ENCODE measurements at places on chromosomes 3 and 15.

- DNase-seq: no peak
Measured at GRCh38 chr3:133758964-133759739, 13.0 kb downstream of the TF start.

GRCh38 chr15:32904448-32904847 lies 186.6 kb downstream of the GREM1 start:
- DNase-seq: no peak

DNA sequence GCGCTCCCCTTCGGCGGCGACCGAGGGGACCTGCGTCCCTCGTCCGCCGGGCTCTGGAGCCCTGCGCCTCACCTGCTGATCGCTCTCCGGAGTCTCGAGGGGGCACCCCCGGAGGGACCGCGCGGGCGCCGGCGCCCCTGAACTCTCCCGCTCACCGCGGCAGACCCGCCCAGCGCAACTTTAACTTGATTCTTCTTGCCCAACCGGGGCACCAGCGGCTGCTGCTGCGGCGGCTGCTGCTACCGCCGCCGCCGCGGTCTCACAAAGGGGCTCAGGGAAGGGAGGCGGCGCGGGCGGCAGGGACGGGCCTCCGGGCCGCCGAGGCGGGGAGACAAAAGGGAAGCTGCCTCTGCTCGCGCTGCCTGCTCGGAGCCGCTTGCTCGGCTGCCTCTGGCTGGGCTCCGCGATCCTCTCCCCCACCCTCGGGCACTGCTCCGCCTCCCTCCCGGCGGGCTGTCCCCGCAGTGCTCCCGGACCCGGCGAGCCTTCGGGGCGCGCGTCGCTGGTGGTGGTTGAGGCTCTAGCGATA lies at the start of gene PPM1L:
Gene PPM1L (plus strand): TSS at position 456 of the 529 bp plus-strand sequence.
- peak; percentile 27 for DNase-seq

GRCh38 chr15:100311154-100311625 lies 30.6 kb downstream of the ADAMTS17 start:
- no peak for DNase-seq

- no peak for DNase-seq
Measured at GRCh38 chr3:53744351-53744750, 101.9 kb downstream of the CHDH start.

- DNase-seq: no peak
Measured at GRCh38 chr3:14876921-14877333, 58.2 kb downstream of the FGD5 start.

DNA sequence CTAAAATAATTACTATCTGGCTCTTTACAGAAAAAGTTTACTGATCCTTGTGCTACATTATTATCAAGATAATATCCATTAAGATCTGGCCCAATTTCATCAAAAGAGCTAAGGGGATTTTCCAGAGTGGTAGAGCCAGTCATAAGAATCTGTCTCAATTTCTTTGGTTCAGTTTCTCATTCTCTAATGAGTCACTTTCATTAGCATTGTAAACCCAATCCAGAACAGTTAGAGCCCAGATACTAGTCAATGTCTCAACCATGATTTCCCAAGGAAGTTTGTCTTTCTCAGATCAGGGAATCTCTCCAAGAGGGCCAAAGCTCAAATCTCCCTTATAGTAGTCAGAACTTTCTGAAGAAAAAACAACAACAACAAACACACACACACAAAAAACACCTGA lies 131.1 kb upstream of the PPP2R3A start:
- DNase-seq: no peak

DNA sequence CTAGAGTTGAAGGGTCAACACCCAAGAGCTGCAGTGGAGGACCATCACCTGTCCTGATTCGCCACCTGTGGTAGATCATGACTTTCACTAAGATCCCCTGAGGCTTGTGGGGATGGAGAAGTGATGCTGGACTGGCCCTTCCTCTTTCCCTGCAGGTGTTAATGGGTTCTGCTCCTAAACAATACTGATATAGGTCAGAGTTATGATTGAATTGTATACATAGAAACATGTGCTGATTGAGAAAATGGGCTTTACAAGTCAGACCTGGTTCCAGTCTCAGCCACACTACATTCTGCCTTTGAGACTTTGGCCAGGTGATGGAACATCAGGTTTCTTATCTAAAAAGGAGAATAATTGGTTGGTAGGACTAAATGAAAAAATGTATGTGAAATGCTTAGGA lies 418.9 kb upstream of the TPRG1 start:
- no peak for DNase-seq

DNA sequence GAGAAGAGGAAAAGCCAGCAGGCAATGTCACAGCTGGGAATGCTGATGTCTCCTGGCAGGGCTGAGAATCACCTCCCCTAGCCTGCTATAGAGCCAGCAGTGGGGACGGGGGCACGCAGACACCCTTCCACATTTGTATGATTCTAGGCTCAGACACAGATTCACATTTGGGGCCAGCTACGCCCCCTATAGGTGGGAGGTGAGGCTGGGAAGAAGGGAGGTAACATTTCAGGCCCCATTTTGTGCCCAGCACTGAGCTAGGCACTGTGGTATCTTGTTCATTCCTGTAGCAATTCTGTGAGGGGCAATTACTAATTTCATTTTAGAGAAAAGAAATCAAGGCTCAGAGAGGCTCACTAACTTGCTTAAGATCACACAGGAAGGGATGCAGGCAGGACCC lies 15.9 kb upstream of the ACAD9 start:
- no peak for DNase-seq

DNA sequence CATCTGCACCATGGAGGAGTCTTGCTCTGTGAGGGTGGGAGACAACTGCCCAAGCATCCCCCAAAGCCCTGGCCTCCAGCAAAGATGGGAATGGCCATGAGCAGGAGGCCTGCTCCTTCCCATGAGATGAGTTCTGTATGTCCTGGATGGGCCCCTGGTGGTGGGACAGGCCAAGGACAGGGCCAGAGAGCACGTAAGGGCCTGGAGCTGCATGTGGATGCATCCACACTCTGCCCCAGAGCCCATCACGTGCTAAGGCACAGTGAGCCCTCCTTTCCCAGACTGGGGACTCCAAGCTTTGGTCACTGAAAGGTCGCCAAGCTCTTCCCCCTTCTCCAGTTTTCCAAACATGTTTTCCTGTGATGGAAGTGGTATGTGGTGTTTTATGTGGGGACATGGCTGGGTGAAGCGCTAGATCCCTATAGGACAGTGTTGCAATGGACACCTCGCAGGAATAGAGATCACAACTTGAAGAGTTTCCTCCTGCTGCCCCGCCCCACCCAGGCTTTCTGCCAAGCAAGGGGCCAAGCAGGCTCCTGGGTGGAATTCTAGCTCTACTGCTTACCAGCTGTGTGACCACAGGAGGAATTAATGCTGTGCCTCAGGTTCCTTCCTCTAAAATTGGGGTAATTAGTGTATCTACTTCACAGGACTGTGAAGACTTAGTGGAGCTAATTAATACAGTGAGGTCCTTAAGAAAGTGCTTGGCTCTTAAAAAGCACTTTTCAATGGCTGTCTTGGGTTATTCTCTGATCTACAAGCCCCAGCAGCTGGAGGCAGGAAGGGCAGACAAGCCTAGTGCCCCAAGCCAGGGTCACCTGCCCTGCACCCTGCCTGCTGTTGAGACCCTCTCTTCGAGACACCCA lies 106.4 kb upstream of the RPL32 start:
- DNase-seq: peak; percentile 85

DNA sequence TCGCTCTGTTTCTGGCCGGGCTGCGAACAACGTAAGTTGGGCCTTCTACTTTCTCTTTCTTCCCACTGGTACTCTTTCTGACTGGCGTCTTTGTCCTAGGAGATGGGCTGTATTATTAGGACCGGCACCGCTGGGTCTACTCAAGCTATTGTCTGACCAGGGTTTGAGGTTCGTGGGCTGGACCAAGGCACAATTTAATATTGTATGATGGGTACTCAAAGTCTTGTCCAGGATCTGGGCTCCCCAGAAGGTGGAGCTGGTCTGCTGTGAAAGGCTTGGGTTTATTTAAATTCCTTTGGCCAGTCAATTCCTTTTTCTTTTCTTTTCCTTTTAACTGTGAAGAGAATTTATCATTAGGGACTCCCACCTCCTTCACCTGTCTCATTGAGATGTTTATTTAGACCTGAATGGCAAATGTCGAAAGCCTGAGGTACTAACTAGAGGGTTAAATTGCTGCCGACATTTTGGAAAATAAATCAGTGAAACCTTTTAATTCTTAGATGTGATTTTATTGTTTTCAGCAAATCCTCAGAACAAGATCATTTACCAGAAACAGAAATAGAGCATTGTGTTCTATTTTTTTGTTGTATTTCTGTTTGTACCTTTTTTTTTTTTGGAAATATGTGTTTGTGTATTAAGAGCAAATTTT lies 410 bp downstream of the LRRC49 start:
- DNase-seq: peak; percentile 68

DNA sequence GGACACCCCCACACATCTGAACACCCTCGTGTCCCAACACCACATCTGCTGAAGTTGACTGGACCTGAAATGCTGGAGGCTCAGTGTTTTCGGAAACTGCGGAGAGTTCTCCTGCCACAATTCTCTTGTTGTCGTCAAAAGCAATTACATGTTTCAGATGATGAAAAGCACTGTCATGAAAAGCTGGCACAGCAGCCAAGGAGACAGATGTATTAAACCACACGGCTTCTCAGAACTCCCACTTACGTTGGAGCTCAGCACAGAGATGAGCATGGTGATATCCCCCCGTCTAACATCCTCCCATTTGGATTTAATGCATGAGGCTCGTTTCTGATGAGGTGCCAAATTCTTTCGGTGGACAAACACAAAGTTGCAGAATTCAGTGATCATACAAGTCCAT lies 180.1 kb downstream of the RORA start:
- DNase-seq: peak; percentile 51

DNA sequence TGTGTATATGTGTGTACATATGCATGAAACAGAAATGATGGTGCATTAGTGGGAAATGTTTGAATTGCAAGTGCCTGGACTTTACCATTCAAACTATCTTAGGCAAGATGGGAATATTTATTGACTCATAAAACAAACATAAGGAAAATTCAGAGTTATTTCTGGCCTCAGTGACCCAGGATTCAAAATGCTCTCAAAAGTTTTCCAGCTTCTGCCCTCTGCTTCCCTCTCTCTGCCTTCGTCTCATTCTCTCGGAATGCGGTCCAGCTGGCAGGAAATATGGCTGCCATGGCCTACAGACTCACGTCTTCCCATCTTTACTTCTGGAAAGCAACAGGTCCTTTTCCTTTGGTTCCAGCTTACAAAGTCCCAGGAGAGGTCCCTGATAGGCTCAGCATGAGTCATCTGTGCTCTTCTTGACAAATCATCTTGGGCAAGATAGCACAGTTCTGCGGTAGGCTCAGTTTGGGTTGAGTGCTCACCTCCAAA lies 8.7 kb upstream of the ZNF774 start:
- DNase-seq: no peak

DNA sequence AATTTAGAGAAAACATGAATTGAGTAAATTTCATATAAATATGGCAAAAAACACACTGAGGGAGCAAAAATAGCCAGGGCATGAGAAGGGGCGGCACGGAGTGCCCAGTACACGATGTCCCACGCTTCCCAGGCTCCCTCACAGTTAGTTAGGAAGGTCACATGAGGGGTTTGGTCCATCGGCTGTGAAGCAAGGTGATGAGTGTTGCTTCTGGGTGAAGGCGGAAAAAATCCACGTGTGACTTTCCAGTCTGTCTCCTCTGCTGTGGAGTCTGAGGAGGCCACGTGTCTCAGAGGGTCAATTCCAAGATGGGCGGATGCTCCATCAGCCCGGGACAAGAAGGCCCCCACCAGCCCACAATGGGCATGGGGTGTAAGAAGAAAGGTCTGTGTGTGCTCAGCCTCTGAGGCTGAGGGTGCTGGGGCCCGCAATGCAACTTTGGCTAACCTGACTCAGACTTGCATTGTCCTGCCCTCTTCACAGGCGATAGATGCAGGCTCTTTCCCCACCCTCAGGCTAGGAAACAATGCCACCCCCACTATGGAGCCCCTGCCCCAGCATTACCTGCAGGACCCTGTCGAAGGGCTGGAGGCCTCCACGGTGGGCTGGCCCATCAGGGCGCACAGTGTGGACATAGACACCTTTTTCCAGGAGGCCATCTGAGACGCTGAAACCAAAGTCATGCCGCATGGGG lies 45.7 kb downstream of the GRIP2 start:
- DNase-seq: no peak
